ENCODE measurements at places on chromosomes 6 and 20.

DNA sequence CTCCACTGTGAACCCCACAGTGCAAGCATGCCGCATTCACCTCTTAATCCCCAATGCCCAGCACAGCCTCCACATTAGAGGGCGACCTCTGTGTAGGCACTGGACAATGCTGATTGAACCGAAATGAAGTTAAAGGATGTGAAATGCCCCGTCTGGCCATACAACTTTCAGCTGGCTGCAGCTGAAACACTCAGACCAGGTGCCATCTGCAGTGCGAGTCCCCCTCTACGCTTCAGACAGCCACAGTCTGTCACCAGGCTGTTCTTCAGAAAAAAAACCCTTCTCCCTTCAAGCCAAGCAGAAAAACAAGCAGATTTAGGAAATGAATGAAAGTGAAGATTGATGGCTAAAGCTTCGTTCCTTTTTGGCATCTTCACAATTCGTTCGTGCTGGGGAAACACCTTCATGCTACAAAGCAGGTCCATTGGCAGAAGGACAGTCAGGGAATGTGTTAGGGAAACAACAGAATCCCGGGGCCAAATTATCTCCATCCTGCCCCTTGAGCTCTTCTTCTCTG is 44.7 kb downstream of the TNFAIP3 start:
- H3K36me3 ChIP-seq = no peaks in the 10 kb centered on the region
- H3K4me3 ChIP-seq = no peak overlapping the region
- H3K27ac ChIP-seq = no peak overlapping the region
- H3K27me3 ChIP-seq = no peaks in the 10 kb centered on the region

GRCh38 chr6:23177806-23178205 is 608.4 kb downstream of the HDGFL1 start:
- H3K27ac ChIP-seq = no peak overlapping the region
- H3K4me3 ChIP-seq = no peak overlapping the region
- no peaks in the 10 kb centered on the region for H3K36me3 ChIP-seq
- H3K27me3 ChIP-seq = no peaks in the 10 kb centered on the region
- DNase-seq = no peak

DNA sequence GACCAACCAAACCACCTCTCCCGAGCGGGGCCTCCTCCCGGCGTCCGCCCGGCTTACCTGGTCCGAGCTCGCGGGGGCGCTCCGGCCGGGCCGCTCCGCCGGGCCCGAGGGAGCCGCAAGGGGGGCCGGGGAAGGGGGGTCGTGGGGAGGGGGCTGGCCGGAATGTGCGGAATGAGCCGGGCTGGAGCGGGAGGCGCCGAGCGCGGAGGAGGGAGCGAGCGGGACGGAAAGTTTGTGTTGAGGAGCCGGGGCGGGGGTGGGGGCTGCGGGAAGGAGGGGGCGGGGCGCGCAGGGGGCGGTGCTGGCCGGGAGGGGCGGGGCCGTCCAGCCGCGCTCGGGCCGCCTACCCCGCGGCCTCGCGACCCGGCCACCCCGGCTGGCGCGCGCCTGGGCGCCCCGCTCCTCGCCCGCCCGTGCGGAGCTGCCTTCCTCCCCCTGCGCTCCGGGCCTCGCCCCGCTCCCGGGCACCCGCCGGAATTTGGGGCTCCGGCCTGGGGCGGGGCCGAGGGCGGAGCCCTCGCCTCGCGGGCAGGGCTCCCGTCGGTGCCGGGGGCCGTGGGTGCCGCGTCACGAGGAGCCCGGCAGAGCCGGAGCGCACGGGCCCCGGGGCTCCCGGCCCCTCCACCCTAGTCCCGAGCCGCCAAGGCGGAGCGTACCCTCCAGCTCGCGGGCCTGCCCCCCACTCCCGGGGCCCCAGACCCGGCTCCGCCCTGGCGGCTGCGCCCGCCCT is at the start of gene TEAD3:
Gene TEAD3 (minus strand): TSS at position 239 of the 730 bp plus-strand sequence.
- peak within 1 kb of the TSS; percentile 96 for H3K4me3 ChIP-seq
- no peaks in the 10 kb centered on the region for H3K36me3 ChIP-seq
- no peak for DNase-seq
- H3K4me1 ChIP-seq = peaks cover 63% of the 10 kb centered on the region
- H3K27me3 ChIP-seq = peaks cover 34% of the 10 kb centered on the region

DNA sequence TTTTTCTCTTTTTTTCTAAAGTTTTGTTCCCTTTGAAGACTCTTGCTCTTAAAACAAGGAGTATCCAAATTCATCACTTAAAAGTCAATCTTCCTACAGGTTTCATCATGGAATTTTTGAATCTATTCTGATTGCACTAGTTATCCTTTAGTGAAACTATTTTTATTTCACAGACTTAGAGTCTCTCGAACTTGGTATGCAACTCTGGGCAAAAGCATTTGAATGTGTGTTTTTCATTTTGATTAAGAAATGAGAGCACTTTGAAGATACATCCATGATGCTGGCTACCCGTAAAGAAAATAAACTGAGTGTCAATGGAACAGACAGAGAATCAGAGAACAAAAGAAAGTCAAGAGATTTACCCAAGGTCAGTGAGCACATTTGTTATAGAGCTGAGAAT is 586.5 kb downstream of the EPM2A start:
- DNase-seq = no peak
- H3K27me3 ChIP-seq = no peaks in the 10 kb centered on the region
- H3K36me3 ChIP-seq = no peaks in the 10 kb centered on the region

GRCh38 chr6:98847779-98848538 is 13.6 kb downstream of the POU3F2 start:
- H3K27ac ChIP-seq = no peak overlapping the region
- peak overlapping the region; percentile 33 for H3K4me3 ChIP-seq
- H3K27me3 ChIP-seq = peaks cover 31% of the 10 kb centered on the region
- H3K36me3 ChIP-seq = no peaks in the 10 kb centered on the region
- peaks cover 40% of the 10 kb centered on the region for H3K4me1 ChIP-seq
- DNase-seq = no peak

DNA sequence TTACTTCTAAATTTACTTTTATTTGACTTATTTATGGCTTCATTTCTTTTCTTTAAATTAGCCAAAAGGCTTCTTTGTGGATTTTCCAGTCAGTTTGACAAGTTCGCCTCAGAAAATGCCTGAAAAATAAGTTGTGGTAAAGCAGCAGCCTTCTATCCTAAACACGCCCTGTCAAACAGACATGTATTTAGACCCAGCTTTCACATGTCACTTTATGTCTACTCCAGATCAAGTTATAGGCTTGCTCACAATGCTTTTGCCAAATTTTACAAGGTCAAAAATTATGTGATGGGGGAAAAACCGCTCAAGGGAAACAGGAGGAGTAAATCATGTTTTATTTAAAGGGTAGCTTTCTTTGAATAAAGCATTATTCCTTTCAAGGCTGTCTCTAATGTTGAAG is 615.0 kb downstream of the HDGFL1 start:
- H3K4me1 ChIP-seq = no peaks in the 10 kb centered on the region
- DNase-seq = no peak
- no peaks in the 10 kb centered on the region for H3K27me3 ChIP-seq
- no peak overlapping the region for H3K4me3 ChIP-seq

GRCh38 chr6:20846602-20847028 is 312.4 kb downstream of the CDKAL1 start:
- H3K36me3 ChIP-seq = no peaks in the 10 kb centered on the region
- H3K27me3 ChIP-seq = no peaks in the 10 kb centered on the region
- no peak overlapping the region for H3K4me3 ChIP-seq
- no peak overlapping the region for H3K27ac ChIP-seq
- no peak for DNase-seq

DNA sequence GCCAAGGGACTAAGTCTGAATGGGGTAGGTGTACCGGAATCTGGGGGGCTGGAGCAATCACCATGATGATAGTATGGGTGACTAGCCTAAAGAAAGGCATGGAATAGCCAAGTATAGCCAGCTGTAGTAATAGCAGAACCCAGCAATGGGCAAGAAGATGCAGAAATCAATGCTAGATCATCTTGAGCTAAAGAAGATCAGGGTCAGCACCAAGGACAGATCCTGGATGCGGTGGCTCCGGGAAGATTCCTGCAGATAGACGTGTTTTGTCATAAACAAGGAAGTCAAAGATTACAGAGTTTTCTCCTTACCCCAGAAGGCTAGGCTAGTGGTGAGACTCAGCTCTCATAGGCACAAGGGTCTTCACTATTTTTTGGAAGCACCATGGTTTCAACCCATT is 561.6 kb upstream of the CHD6 start:
- H3K27me3 ChIP-seq = no peaks in the 10 kb centered on the region
- no peak for DNase-seq
- no peak overlapping the region for H3K4me3 ChIP-seq

- no peak for DNase-seq
- H3K4me1 ChIP-seq = peaks cover 28% of the 10 kb centered on the region
- H3K4me3 ChIP-seq = no peak overlapping the region
- no peaks in the 10 kb centered on the region for H3K36me3 ChIP-seq
Observed at GRCh38 chr6:21023210-21023609, 489.0 kb downstream of the CDKAL1 start.

DNA sequence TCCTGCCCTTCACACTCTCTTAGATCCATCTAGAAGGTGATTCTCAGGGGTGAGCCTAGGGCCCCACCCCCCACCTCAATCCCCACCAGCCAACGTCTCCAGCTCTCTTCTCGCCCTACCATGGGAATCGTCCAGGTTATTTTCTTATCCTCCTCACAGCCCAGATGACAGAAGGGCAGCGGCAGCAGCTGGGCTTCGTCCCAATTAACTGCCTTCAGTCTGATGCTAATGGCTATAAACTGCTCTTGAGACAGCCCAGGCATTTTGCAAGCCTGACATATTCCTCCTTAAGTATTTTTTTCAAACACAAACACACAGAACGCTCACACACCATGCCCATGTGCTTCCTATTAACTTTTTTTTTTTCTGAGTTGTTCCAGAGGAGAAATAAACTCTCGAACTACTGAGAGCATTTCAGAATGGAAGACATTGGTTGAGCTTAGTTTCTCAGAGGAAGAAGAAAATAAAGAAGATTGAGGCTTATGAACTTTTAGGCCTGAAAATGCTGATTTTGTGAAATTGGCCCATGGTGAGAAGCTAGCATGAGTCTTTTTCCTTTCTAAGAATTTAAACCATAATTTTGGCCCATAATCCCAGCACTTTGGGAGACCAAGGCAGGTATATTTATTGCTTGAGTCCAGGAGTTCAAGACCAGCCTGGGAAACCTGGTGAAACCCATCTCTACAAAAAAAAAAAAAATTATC is 124.6 kb downstream of the EYA2 start:
- H3K27me3 ChIP-seq = no peaks in the 10 kb centered on the region
- DNase-seq = no peak
- H3K36me3 ChIP-seq = no peaks in the 10 kb centered on the region
- no peak overlapping the region for H3K27ac ChIP-seq
- no peak overlapping the region for H3K4me3 ChIP-seq

GRCh38 chr6:167552961-167553735 is 228.3 kb downstream of the TTLL2 start:
- no peaks in the 10 kb centered on the region for H3K36me3 ChIP-seq
- no peak for DNase-seq
- peaks cover 13% of the 10 kb centered on the region for H3K4me1 ChIP-seq

DNA sequence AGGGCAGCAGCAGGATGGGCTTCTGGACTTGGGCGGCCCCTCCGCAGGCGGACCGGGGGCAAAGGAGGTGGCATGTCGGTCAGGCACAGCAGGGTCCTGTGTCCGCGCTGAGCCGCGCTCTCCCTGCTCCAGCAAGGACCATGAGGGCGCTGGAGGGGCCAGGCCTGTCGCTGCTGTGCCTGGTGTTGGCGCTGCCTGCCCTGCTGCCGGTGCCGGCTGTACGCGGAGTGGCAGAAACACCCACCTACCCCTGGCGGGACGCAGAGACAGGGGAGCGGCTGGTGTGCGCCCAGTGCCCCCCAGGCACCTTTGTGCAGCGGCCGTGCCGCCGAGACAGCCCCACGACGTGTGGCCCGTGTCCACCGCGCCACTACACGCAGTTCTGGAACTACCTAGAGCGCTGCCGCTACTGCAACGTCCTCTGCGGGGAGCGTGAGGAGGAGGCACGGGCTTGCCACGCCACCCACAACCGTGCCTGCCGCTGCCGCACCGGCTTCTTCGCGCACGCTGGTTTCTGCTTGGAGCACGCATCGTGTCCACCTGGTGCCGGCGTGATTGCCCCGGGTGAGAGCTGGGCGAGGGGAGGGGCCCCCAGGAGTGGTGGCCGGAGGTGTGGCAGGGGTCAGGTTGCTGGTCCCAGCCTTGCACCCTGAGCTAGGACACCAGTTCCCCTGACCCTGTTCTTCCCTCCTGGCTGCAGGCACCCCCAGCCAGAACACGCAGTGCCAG is at the start of gene TNFRSF6B:
Gene TNFRSF6B (plus strand): TSS at position 25 of the 729 bp plus-strand sequence. CDS start 116 bp downstream, at position 141.
- no peak for DNase-seq
- H3K4me3 ChIP-seq = peak within 1 kb of the TSS; percentile 59
- H3K27ac ChIP-seq = peak within 1 kb of the TSS; percentile 38
- no peaks in the 10 kb centered on the region for H3K27me3 ChIP-seq
- no peaks in the 10 kb centered on the region for H3K36me3 ChIP-seq

GRCh38 chr6:34638834-34639736 is 57.5 kb downstream of the ILRUN start:
- no peak for DNase-seq
- no peaks in the 10 kb centered on the region for H3K4me1 ChIP-seq
- H3K27me3 ChIP-seq = no peaks in the 10 kb centered on the region
- H3K27ac ChIP-seq = no peak overlapping the region
- peaks cover 4% of the 10 kb centered on the region for H3K36me3 ChIP-seq
- H3K4me3 ChIP-seq = no peak overlapping the region

DNA sequence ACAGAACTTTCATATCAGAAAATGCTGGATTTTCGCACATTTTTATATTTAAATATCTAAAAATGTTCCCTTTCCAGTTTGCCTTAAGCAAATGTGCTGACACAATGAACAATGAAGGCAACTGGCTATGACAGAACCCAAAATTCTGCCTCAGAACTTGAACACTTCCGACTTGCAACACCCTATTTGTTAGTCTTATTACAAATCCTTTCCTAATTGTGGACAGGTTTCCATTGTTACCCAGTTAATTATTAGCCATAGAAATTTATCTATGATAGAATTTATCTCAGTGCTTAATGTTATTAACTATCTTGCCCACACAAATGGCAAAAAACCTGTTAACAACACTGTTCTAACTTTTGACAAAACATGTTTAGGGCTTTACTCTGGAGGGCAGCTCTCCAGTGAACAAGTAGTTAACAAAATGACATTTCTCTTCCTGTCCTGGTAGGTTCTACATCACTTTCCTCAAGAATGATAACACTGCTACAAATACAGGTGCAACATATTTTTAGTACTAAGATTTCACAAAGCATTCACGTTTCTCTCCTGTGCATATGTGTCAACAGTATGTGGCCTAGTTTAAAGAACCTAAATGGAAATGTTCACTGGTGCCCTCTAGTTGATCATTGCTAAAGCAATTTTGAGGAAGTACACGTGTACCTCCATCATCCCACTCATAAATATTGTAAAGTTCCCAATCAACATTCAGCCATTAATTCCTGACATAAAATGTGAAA is 58.4 kb downstream of the HIVEP2 start:
- H3K4me1 ChIP-seq = peaks cover 17% of the 10 kb centered on the region
- H3K4me3 ChIP-seq = no peak overlapping the region
- peak overlapping the region; percentile 14 for H3K27ac ChIP-seq

- no peak for DNase-seq
- H3K27ac ChIP-seq = no peak overlapping the region
- no peak overlapping the region for H3K4me3 ChIP-seq
- H3K36me3 ChIP-seq = no peaks in the 10 kb centered on the region
Observed at GRCh38 chr6:166572370-166573261, 13.9 kb downstream of the RAMACL start.

DNA sequence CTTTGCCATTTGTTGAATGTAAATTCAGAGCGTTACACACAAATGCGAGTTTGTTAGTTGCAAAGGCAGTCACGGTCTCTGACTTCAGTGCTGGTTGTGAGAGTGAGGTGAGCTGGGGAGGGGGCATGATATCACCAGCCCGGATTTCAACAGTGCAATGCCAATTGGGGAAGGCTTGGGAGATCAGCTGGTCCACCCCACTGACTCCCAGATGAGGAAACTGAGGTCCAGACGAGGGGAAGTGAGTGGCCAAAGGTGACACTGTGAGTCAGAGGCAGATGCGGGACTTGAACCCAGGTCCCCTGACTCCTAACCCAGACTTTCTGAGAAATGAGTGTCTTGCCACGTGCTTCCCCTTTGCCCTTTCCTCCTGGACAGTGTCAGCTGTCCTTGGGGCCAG is 62.1 kb downstream of the CEBPB start:
- H3K27ac ChIP-seq = no peak overlapping the region
- H3K27me3 ChIP-seq = no peaks in the 10 kb centered on the region
- H3K36me3 ChIP-seq = no peaks in the 10 kb centered on the region

Measured in esophagus squamous epithelium (tissue), 5 donors.